ENCODE measurements at places on chromosomes 1 and 21. TPM values are rescaled to one million over a fixed set of nuclear protein-coding genes. Genes with fewer than 3 reads are reported as not detected.

- DNase-seq: no peak
These were observed 140.5 kb downstream of the NEGR1 start for GRCh38 chr1:72141875-72142274.

Gene C4BPA
- 0.87 TPM for total RNA-seq

- DNase-seq: no peak
These were observed 16.4 kb downstream of the GPSM2 start for GRCh38 chr1:108893141-108893530.

GRCh38 chr21:34808569-34809204 lies 139.9 kb downstream of the CLIC6 start:
- DNase-seq: no peak

GRCh38 chr1:32257227-32257508 lies 6.1 kb downstream of the LCK start:
- DNase-seq: no peak

Gene SPRR2D
- total RNA-seq: not detected

Gene PDZK1IP1
- not detected for total RNA-seq

- no peak for DNase-seq
These were observed 97.7 kb downstream of the ATP1B1 start for GRCh38 chr1:169204157-169204556.

Gene LRRC71
- total RNA-seq: not detected

DNA sequence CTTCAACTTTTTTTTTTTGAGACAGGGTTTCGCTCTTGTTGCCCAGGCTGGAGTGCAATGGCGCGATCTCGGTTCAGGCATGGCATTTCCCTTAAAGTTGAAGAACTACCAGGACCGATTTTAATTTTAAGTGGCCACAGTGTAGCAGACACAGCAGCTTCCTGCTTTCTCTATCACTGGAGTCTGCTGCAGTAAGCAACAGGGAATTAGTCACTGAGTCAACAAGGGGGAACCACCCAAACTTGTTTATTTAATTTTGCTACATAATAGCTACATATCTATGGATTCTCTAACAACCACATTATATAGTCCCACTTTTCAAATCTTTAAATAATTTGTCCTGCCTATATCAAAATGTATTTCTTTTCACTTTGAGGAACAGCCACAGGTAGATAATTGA lies 12.5 kb upstream of the TNNI3K start:
- no peak for DNase-seq

DNA sequence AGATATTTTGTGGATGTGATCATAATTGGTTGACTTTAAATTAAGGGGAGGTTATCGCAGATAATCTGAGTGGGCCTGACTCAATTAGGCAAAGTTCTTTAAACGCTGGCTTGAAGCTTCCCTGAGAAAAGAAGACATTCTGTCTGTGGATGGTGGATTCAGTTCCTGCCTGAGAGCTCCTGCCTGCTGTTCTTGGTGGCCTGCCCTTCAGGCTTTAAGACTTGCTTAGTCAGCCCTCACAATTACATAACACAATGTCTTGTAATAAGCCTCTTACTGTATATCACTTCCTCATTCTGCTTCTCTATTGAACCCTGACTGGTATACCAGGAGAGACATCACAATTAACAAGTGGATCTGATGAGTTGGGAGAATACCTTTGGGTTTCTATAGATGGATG lies 50.2 kb downstream of the KCNJ6 start:
- no peak for DNase-seq

DNA sequence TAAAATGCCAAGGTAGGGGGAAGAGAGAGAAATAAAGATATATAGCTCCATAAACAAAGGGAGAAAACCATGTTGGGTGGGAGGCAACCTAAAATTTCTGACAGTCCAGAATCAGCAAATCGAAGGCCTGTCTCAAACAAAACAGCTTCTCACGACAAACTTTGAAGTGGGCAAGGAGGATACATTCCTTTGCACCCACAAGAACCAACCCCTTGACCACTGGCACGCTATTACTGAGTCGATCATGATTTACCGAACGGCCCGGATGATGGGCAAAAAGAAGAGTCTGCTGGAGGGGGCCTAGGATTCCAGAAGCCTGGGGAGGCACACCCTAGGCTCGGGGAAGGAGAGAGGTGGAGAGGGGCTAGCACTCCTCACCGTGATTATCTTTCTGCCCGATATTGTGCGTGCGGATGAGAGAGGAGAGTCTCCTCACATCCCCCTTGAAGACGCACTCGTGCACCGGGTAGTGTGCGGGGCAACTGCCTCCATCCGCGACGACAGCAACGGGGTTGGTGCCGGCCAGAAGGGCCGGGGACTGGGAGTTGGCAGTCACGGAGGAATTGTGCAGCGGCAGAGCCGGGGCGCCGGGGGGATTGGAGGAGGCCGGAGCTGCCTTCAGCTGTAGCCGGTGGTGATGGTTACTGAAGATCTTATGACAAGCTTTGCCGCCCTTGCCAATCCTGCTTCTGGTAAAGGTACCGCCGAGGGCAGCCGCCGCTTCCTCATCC lies 756 bp downstream of the ANKRD13C start:
- DNase-seq: no peak

GRCh38 chr1:200040481-200041138 lies 13.1 kb downstream of the NR5A2 start:
- no peak for DNase-seq

DNA sequence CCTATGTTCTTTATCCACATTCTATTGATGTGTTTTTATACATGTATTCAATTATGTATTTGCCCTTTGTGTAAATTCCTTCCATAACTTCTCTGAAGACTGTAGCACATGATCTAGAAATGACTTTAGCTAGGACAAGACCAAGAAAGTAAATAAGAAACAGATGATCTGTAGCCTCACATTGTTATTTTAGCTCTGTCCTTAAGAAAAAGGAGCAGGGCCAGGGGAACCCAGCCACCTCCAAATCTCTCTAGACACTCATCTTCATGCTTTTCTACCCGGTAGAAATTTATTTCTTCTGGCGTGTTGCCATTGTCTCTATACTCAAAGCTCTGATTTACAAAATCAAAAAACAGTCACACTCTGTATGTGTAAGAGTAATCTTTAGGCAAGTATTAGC lies 27.1 kb downstream of the CDC7 start:
- DNase-seq: no peak

DNA sequence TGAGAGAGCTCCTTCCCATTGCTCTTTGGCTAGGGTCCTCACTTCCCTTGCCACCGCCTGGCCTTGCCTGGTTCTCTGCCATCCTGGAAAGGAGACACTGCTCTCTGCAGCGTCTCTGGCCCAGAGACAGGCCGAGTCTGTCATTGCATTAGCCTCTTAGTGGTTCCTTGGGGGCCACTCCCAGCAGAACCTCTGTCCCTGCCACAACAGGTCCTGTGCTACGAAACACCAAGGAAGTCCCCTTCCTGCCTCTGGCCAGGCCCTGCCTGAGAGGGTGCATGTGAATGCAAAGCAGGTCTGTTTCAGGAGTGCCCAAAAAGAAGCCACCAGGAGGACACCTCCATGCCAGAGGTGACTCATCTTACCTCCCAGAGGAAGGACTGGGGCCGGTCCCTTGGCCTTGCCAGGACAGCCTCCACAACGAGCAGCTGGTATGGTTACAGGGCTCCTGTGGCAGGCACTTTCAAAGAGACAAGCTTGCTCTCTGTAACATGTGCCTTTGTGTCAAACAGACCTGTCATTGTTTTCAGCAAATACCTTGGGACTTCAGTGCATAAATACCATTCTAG lies 59.6 kb downstream of the VPS26C start:
- peak; percentile 66 for DNase-seq

Gene S100A2
- total RNA-seq: 0.75 TPM

GRCh38 chr1:88134983-88135921 lies 548.8 kb upstream of the PKN2 start:
- DNase-seq: no peak

Gene LRRC39
- total RNA-seq: 0.40 TPM

Gene AKR7A3
- total RNA-seq: 1.3 TPM

- DNase-seq: no peak
These were observed 126.8 kb downstream of the RGS21 start for GRCh38 chr1:192443616-192444015.

DNA sequence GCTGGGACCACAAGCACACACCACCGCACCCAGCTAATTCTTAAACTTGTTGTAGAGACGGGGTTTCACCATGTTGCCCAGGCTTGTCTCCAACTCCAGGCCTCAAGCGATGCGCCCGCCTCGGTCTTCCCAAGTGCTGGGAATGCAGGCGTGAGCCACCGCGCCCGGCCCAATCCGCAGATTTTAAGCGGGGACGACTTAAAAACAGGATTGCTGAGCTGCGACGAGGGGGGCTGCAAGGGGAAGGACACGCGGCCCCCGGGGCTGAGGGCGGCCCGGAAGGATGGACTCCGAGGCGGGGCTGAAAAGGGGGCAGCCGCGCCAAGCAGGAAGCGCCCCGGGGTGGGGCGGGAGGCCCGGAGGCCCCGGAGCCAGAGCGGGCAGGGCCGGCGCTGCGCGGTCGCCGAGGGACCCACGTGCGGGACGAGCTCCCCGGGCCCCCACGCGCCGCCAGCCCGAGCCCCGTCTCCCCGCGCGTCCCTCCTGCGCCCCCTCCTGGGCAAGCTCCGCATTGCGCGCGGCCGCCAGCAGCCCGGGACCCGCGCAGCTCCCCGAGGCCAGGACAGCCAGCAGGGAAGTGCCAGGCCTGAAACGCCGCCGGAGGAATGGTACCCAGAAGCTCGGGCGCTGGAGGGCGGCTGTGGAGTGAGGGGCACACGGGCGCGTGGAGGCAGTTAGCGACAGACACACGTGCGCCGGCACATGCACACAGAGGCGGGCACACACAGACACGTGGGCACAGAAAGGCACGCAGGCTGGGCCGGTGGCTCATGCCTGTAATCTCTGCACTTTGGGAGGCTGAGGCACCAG lies 5.5 kb upstream of the PRKCZ start:
- peak; percentile 90 for DNase-seq

Gene IVL
- total RNA-seq: 19.3 TPM

- no peak for DNase-seq
These were observed 4.2 kb downstream of the FLAD1 start for GRCh38 chr1:154987326-154987725.

- no peak for DNase-seq
These were observed 53.9 kb downstream of the TOR1AIP2 start for GRCh38 chr1:179823693-179824092.

DNA sequence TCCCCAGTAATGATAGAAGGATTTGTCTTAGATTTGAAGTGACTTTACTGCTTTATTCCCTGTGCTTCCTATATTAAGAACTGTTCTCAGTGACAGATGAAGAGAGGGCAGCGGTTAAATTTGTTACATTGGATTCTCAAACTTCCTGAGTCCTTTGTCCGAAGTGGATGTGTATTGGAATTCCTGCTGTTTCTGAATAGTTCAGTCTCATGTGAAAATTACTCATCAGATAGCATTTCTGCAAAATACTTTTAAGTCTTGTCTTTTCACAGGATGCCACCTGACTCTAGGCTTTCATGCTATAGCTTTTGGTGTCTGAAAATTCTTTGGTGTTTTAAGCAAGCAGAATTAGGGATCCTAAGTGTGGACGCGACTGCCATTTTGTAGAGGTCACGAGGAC lies 83.6 kb downstream of the PRDM2 start:
- DNase-seq: no peak

- no peak for DNase-seq
These were observed 47.7 kb downstream of the MEF2D start for GRCh38 chr1:156452907-156453306.

- no peak for DNase-seq
These were observed 50.2 kb downstream of the GADD45A start for GRCh38 chr1:67735206-67735605.

GRCh38 chr1:2407166-2407990 lies 5.0 kb downstream of the PEX10 start:
- no peak for DNase-seq

DNA sequence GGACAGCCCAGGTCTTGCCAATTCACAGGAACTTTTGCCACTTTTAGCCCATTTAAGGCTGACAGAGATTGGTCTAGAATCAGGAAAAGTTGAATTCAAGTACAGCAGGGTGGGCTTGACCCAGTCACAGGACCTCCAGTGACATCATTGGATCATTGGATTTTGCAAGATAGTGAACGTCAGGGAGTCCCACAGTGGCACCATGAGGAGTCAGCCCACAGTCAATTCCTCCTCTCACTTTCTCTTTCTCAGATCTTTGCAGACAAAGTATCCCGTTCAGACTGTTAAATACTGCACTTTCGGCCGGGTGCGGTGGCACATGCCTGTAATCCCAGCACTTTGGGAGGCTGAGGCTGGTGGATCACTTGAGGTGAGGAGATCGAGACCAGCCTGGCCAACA lies 57.9 kb upstream of the TLR5 start:
- DNase-seq: no peak

DNA sequence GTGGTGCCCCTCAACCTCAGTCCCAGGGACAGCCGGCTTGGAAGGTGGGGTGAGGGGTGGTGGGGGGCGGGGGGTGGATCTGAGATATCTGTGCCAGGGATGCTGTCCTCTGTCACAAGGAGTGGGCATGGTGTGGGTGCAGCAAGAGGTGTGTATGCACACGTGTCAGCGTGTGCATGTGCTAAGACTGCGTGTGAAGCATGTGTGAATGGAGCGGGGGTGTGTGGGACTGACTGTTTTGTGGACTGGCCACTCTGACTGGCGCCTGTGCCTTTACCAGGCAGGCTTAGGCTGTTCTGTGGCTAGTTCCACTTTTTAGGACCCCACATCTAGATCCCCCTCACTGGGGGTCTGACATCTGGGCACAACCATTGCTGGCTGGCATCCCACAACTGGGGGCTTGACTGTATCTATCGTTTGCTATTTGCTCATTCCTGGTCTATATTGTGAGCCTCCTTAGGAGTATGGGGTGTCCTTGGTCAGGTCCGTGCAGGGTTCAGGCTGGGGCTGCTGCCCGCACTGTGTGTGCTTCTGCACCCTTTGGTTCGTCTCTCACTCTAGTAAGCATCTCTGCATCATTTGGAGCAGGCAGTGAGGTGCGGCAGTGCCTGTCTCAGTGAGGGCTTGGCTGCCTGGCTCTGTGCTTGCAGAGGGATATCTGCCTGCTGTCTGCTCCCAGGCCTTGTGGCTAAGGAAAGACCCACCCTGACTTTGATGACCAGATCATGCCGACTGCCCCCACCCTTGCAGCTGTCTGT lies 1.9 kb downstream of the AMPD2 start:
- peak; percentile 55 for DNase-seq

DNA sequence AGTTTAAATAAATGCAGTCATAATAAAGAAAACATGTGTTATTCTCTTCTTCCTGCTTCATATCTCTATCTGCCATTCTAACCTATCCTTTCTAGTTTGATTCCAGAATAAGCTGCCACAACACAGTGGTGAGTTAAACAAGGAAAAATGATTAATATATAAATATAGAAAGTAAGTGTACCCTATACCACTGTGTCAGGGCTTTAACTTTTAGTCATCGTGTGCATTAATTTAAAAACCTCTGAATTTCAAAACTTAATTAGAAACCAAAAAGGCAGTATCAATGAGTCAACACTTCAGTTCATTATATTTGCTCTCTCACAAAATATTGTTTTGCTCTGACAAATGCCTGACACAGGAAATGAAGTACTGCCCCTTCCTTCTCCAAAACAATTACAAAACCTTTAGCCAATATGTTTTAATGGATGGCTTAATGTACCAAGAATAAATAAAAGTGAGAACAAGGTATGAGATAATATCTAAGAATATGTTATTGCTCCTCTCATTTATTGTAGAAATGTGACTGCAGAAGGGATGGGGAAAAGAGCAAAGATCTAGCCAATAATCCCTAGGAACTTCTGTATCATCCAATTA lies 634.8 kb downstream of the KCNT2 start:
- DNase-seq: no peak
